Muscle of leg (tissue), 16 donors: ENCODE measurements at places on chromosomes 16 and 17. TPM values are rescaled to one million over a fixed set of nuclear protein-coding genes. Genes with fewer than 3 reads are reported as not detected.

- DNase-seq: no peak
Measured at GRCh38 chr16:81758376-81758775, 20.7 kb upstream of the PLCG2 start.

The CDH3 gene
- polyA plus RNA-seq: 0.39 TPM

The CPHXL2 gene
- not detected for polyA plus RNA-seq

DNA sequence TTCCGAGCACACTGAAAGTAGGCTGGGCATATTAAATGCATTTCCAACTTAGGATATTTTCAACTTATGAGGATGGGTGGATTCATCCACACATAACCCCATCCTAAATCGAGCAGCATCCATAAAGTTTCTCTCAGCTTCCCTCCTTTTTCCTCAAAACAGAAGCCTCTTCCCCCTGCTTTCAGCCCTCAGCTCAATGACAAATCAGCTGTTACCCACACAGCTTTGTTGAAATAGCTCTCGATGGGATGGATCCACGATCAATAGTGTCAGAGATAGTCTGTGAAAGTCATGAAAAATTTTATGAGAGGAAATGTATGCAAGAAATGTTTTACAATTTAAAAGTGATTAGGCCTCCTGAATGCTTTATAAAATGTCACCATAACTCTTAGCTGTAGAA is 2.5 kb downstream of the DHX33 start:
- DNase-seq: no peak

DNA sequence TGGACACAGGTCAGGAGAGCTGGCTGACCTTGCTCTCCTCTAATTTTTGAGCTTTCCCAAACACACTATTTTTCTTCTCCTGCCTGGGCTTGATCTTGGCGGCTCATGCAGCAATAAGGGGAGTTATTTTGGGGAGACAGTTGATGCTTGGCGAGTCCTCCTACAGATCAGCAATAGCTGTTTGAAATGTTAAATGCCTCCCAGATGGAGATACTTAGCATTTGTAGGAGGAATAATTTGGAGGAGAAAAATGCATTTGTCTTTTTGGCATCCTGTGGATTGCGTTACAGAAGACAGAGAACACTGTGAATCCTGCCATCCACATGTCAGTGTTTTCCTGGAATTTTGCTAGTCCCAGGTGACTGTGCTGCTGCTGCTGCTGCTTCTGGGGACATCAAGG is 328.0 kb upstream of the XYLT1 start:
- DNase-seq: peak; percentile 10

DNA sequence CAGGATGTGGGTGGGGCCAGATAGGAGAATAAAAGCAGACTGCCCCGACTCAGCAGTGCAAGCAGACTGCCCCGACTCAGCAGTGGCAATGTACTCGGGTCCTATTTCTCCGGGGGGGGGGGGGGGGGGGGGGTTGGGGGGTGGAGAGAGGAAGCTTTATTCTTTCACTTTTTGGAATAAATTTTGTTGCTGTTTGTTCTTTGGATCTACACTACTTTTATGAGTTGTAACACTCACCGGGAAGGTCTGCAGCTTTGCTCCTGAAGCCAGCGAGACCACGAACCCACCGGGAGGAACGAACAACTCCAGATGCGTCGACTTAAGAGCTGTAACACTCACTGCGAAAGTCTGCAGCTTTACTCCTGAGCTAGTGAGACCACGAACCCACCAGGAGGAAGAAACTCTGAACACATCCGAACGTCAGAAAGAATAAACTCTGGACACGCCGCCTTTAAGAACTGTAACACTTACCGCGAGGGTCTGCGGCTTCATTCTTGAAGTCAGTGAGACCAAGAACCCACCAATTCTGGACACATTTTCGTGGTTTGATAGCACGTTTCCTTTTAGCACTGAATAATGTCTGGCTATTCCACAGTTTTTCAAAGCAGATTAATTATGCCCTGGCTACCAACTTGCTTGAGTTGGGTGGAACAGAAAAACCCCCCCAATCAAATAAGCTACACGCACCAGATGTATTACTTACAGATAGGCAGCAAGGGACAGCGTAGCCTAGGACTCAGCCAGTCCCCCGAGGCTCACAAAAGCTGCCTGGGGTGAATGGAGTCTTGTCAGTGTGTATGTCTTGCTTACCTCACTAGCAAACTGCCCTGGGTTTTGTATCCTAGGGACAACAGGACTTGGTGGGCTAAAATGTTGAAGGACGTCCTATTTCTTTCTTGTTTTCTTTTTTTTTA is 11.9 kb downstream of the FZD2 start:
- peak; percentile 68 for DNase-seq

- no peak for DNase-seq
Measured at GRCh38 chr16:61295311-61295710, 740.9 kb downstream of the CDH8 start.

- no peak for DNase-seq
Measured at GRCh38 chr16:13414154-13414553, 505.8 kb upstream of the ERCC4 start.

- DNase-seq: no peak
Measured at GRCh38 chr17:14760719-14761411, 460.0 kb downstream of the HS3ST3B1 start.

The RABEP2 gene
- polyA plus RNA-seq: 13.1 TPM

- no peak for DNase-seq
Measured at GRCh38 chr17:82366749-82367148, 4.8 kb upstream of the UTS2R start.

The CORO6 gene
- polyA plus RNA-seq: 82.7 TPM

DNA sequence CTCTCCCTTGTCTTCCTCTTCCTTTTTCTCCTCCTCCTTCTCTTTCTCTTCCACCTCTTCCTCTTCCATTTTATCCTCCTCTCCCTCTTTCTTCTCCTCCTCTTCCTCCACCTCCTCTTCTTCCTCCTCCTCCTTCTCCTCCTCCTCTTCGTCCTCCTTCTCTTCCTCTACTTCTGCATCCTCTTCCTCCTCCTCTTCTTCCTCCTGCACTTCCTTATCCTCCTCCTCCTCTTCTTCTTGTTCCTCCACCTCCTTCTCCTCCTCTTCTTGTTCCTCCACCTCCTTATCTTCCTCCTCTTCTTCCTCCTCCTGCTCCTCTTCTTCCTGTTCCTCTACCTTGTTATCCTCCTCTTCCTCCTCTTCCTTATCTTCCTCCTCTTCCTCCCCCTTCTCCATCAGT is 28.8 kb upstream of the GPR139 start:
- DNase-seq: no peak

- DNase-seq: peak; percentile 41
Measured at GRCh38 chr16:54437401-54437800, 150.8 kb upstream of the IRX3 start.

The SLC4A1 gene
- polyA plus RNA-seq: 20.9 TPM

GRCh38 chr16:85655216-85656129 is 33.3 kb downstream of the GINS2 start:
- no peak for DNase-seq

The KRT17 gene
- 0.98 TPM for polyA plus RNA-seq

The QPRT gene
- polyA plus RNA-seq: 60.4 TPM

The DPH1 gene
- 23.7 TPM for polyA plus RNA-seq

GRCh38 chr17:80773243-80773991 is 218.2 kb upstream of the CHMP6 start:
- DNase-seq: no peak

GRCh38 chr16:52819808-52820207 is 232.9 kb downstream of the CHD9NB start:
- DNase-seq: no peak

- no peak for DNase-seq
Measured at GRCh38 chr17:21124086-21124485, 2.7 kb upstream of the DHRS7B start.

The LPCAT2 gene
- 13.5 TPM for polyA plus RNA-seq

DNA sequence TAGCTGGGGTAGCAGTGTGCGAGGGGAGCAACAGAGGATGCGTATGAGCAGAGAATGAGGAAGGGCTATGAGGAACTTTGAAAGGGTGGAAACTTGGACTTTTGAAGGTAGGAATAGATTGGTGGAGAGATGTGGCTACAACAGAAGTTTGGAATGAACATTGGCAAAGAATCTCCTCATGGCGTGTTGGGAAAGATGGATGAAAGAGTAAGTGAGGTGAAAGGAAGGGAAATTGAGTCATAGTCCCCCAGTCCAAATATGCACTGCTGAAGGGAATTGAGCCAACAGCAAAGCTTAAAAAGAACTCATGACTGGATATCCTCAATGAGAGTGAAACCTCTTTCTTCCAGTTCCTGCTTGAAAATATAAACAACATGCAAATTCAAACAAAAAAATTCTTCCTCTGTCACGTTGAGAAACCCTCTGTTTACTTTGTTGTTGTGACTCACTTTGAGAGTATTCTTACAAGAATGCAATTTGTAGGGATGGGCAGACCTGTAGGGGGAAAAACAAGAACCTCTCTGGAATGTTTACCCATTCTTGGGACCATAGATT is 313.2 kb upstream of the KCNJ16 start:
- DNase-seq: peak; percentile 10

- peak; percentile 100 for DNase-seq
Measured at GRCh38 chr16:30747799-30748633, at the start of gene PHKG2. TSS of gene PHKG2 (plus strand) at chr16:30748425. CDS start at chr16:30748821, 396 bp downstream.

- DNase-seq: peak; percentile 86
Measured at GRCh38 chr17:48544349-48545021, 424 bp downstream of the HOXB2 start.

The STAC2 gene
- polyA plus RNA-seq: 0.30 TPM

The KRT39 gene
- polyA plus RNA-seq: 6.1 TPM

DNA sequence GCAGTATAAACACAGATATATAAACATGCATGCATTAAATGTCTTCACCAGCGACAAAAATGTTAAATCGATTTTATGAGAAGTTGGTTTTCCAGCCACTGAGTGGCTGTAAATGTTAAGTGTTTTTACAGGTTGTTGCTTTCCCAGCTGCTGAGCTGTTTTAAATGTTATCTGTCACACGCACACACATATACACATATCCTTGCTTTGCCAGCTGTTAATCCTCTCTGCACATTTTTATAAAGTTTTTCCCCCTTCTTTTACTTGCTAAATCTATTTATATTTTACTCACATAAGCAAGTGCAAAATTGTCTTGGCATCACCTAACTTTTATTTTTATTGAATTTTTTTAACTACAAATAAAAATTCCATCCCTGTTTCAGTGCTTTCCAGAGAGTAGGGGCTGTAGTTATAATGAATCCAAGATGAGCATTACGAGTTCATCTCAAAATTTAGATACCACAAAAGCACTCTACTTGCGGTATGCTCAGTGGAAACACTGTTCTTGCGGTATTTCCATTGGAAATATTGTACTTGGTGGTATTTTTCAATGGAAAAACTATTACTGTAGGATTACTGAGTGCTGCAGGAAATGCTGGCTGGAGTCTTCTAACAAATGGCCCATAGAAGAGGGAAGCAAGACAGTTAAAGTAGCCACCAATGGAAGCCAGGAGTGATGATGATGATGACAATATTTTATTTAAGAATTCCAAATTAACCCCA is 124.9 kb upstream of the KCNJ16 start:
- peak; percentile 92 for DNase-seq

DNA sequence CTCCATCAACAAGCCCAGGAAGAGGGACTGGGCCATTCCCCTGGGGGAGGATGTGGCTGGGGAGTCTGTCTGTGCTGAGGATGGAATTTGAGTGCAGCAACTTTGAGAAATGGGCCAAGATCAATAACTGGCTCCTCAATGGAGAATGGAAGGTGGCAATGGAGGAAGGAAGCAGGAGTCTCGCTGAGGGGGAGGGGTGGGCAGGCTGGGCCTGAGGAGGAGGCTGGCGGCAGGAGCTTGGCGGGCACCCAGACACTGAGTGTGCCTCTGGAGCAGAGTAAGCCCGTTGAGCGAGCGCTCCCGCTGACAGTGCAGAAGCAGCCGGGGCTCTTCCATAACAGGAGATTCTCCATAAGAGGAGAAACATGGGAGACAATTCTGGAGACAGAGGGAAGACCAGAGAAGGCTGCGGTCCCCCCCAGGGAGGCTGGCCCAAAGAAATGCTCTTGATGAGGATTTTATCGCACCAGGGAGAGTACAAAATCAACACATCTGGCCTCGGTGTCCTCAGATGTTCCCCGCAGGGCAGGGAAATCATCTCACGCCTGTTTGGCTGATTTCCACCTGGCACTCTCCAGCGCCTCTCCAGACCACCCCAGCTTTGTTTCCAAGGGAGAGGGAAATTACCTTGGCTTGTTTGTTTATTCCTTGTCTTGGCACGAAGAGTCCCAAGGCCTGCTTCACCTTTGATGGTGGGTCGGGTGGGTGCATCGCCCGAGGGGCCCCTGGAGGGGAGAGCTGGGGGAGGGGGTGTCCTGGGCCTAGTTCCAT is 2.8 kb upstream of the MMP15 start:
- DNase-seq: peak; percentile 72

The TM4SF5 gene
- not detected for polyA plus RNA-seq

GRCh38 chr16:89958068-89958467 is 9.5 kb downstream of the DEF8 start:
- peak; percentile 50 for DNase-seq

- no peak for DNase-seq
Measured at GRCh38 chr16:85172455-85173145, 60.3 kb upstream of the CIBAR2 start.

DNA sequence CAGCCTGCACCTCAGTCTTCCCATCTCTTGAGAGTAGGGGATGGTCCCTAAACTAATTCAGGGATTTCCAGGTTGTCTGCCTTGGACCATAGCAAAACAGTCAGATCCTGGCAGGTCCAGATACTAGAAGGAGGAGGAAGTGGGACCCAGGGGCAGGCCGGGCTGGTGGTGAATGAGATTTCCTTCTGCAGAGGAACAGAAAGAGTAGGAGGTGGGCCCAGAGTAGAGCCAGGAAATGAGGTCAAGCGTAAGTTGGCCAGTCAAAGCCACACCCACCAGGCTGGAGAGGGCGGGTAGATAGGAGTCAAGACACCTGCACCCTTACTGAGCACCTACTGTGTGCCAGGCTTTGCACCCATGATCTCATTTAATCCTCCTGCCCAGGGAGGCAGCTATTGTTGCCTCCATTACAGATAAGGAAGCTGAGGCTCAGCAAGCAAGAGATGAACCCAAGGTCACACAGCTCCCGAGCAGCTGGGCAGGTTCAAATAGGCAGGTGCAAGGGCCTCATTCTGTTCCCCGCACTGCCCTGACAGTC is 2.6 kb downstream of the CDH5 start:
- DNase-seq: peak; percentile 59

DNA sequence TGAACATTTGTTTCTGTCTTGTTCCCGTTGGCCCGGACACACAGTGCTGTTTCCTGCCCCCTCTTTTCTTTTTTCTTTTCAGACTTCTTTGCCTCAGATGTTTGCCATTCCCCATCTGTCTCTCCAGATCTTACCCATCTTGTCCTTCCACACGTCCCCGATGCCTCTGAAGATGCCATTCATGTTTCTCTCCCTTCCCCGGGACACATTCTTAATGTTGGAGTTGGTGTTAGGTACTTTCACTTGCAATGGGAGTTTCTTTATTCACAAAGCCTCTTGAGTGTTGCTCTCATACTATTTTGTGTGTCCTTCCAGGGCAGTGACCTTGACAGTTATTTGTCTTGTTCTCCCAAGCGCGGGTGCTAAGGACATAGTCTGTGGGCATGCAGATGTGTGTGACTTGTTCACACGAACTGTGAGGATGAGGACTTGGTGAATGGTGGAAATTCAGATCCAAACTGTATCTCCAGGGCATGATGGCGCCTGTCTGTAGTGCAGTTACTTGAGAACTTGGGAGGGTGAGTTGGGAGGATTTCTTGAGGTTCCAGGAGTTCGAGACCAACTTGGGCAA is 8.3 kb downstream of the SEC14L1 start:
- no peak for DNase-seq
